Mucosa of descending colon (tissue), 3 donors: ENCODE measurements at places on chromosomes 11 and 22.
A peak's percentile ranks its signal among the peaks of the same experiment; 100 is the strongest.

GRCh38 chr11:72624496-72625201 lies 49.6 kb downstream of the PDE2A start:
- DNase-seq, result no peak

- DNase-seq, result no peak
Observed at GRCh38 chr11:31796499-31797189, 14.5 kb downstream of the PAX6 start.

DNA sequence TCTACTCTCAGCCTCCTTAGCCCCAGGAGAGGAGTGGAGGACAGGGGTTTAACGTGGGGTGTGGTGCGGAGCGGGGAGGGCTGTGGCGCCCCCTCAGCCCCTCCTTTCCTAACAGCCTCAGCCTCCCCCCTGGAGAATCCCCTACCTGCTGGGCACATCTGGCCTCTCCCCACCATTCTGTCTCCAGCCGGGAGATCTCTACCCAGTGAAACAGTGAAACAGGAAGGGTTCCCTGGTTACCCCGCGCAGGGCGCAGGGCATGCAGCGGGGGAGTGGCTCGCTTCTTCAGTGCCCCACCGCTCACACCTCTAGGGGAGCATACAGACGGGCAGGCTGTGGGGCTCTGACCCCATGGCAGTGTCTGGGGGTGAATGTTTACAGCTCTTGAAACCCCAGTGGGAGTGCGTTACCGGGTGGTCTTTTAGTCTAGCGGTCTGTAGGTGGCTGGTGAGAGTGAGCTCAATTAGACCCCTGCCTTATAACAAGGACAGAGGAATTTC lies 54.7 kb upstream of the CCDC188 start:
- DNase-seq, result no peak

DNA sequence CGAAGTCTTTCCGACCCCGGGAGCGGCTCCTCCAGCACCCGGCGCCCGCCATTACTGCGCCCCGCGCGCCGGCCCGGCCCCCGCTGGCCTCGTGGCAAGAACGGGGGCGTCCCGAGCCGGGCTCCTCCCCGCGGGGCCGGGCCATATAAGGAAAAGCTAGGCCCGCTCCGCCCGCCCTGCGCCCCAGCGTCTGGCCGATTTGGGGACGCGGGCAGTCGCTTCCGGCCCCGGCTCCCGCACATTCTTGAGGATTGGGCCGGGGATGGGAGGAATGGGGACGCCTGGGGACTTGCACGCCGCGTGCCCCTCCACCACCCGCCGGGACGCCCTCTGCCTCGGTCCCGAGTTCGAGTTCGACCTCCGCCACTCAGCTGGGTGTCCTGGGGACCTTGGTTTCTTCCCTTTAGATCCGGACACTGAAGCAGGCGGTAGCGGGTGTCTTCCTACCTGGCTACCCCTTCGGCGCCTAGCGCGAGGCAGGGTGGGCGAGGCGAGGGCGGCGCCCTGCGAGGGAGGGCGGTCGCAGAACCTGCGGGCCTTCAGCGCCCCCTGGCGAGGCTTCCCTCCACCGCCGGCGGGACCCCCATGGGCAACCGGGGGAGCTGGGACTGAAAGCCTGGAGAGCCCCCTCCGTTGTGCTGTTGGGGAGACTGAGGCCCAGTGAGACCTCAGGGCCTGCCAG lies 3.8 kb downstream of the SMTN start:
- peak; percentile 90 for DNase-seq

DNA sequence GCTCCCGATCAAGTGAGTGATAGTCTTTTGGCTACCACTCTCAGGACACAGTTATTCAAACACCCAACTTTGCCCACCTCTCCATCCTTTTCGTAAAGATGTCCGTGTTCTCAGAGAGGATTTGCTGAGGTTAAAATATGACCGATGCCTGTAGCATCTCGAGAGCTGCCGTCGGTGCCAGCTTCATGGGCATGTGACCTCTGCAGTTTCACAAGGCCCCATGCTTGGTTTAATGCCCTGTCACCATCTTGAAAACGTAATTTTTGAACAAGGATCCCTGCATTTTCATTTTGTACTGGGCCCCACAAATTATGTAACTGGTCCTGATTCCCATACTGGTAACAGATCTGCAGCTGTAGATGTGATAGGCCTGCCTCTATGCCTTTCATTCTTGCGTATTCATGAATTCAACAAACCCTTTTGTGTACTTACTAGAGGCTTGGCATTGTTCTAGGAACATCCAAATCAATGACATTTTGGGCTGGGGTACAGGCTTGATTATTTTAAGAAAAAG lies 85.1 kb downstream of the BMAL1 start:
- no peak for DNase-seq
